ENCODE measurements at places on chromosomes 3 and 15. TPM values are rescaled to one million over a fixed set of nuclear protein-coding genes. Genes with fewer than 3 reads are reported as not detected.

Gene ADIPOQ
- not detected for total RNA-seq

Gene DHFR2
- total RNA-seq: 2.8 TPM

Gene CELSR3
- 3.1 TPM for total RNA-seq

Gene TEX55
- total RNA-seq: not detected

Gene PIK3CB
- total RNA-seq: 18.9 TPM

Gene SOX2
- 0.53 TPM for total RNA-seq

Gene DNAH12
- not detected for total RNA-seq

Gene STX19
- not detected for total RNA-seq

Gene ZNF80
- not detected for total RNA-seq

Gene GABRR3
- total RNA-seq: not detected

Gene C15orf61
- 3.4 TPM for total RNA-seq

Gene CP
- total RNA-seq: 7.4 TPM

Gene METTL6
- 29.9 TPM for total RNA-seq

Gene ALDH1L1
- total RNA-seq: 0.08 TPM

Gene CDHR4
- total RNA-seq: 0.21 TPM

Gene PRTG
- total RNA-seq: 10.6 TPM

Gene NKIRAS1
- total RNA-seq: 8.4 TPM

Gene CD200R1
- total RNA-seq: 0.06 TPM

Gene ITIH1
- not detected for total RNA-seq

Gene GOLGA8S
- 0.18 TPM for total RNA-seq

Gene EPHB1
- total RNA-seq: not detected

Gene LRRC15
- total RNA-seq: 0.20 TPM

Gene CHL1
- not detected for total RNA-seq

Gene FOXB1
- total RNA-seq: not detected

Gene ANKRD63
- total RNA-seq: 0.41 TPM

Gene SIDT1
- total RNA-seq: 0.81 TPM

Gene GATA2
- total RNA-seq: 5.3 TPM

Gene PLA2G4E
- not detected for total RNA-seq

Gene NMNAT3
- 1.6 TPM for total RNA-seq

Gene SKOR1
- total RNA-seq: 0.07 TPM

Gene CD276
- total RNA-seq: 81.3 TPM

Gene AQP9
- not detected for total RNA-seq

Gene ROBO2
- total RNA-seq: not detected

Gene MUC4
- total RNA-seq: 0.07 TPM

Gene AMIGO3
- total RNA-seq: 1.1 TPM

Gene BCHE
- total RNA-seq: 0.79 TPM

Gene SPG21
- 131 TPM for total RNA-seq

Gene ROBO1
- total RNA-seq: 16.5 TPM

Gene RPL15
- total RNA-seq: 2,927 TPM

Gene KNG1
- not detected for total RNA-seq

Gene ACAD9
- 23.1 TPM for total RNA-seq

Gene MYH15
- 0.15 TPM for total RNA-seq

Gene SPTBN5
- total RNA-seq: 0.13 TPM

Gene ACAN
- total RNA-seq: 0.88 TPM

Gene CLSTN2
- total RNA-seq: 0.03 TPM

Gene MUSTN1
- 0.35 TPM for total RNA-seq

Gene ABI3BP
- 0.91 TPM for total RNA-seq

Gene AGTR1
- 0.71 TPM for total RNA-seq

Gene AHSG
- 0.16 TPM for total RNA-seq

Gene SEMA6D
- not detected for total RNA-seq

Gene DUOXA2
- not detected for total RNA-seq

Gene KY
- 0.13 TPM for total RNA-seq

Gene CSPG4
- 0.19 TPM for total RNA-seq

Gene CCDC54
- total RNA-seq: not detected

Gene TMIE
- total RNA-seq: 0.28 TPM

Gene RTP3
- total RNA-seq: not detected

Gene SCN11A
- total RNA-seq: 0.02 TPM

Gene TRAT1
- not detected for total RNA-seq

Gene REC114
- not detected for total RNA-seq

Measured in A549 treated with GW870086 at 1 μM for 4 hours (cell line).